ENCODE measurements at places on chromosomes 11 and 22.

DNA sequence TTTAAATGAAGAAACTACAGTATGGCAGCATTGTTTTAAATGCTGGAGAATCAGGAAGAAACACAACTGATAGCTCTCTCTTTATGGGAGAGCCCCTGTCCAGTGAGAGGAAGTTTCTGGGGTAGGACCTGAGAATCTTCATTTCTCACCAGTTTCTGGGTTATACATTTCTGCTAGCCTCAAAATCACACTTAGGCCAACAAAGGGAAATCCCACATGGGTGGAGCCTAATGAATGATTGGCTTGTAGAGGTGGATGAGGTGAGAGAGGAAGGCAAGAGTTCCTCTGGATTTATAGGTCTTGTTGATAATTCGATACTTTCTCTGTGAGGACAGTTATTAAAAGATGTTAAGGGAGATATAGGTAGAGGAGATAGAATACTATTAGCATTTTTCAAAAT lies 1397.3 kb upstream of the TENM4 start:
- DNase-seq = no peak

DNA sequence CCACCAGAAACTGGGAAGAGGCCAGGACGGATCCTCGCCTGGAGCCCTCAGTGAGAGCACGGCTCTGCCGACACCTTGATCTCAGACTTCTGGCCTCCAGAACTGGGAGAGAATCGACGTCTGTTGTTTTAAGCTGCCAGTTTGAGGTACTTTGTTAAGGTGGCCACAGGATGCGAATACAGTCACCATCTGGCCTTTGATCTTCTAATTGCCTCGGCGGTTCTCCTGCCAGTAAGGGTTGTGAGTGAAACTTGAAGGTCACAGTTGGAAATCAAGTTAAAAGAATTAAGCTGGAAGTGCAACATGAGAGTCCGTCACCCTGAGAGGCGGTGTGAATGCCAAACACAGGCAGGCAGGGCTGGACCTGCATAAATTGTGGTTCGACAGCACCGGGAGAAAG lies 27.9 kb downstream of the PARVB start:
- no peak for DNase-seq

GRCh38 chr22:44280665-44281188 lies 32.0 kb downstream of the SHISAL1 start:
- DNase-seq = no peak

DNA sequence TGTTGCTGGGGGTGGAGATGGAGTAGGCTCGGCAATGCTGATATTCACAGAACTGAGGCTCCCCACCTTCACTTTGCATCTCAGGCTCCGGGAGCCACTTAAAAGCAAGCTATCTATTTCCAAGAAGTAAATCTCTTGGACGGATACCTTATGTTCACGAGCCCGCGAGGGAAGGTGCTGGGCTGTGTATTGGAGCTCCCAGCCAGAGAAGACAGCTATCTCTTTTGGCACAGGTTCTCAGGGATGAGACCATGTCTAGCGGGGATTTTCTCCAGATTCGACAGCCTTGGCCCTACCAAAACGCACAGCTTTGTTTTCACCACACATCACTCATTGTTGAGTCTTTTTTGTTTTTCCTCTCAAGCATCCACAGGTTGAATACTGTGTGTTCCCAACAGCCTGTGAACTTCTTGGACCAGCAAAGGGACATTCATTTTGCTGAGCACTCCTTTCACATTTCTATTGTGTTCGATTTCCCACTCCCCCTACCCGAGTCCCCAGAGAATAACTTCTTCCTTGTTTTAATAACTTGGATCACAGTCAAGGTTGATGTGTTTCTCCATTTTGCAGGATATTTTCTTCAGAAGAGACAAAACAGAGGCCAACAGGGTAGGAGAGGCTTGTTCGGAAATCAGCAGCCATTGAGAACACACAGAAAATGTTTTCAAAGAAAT lies 23.3 kb downstream of the WT1 start:
- no peak for DNase-seq

GRCh38 chr22:46970411-46971098 lies 208.1 kb downstream of the TBC1D22A start:
- DNase-seq = no peak

Data from activated naive CD4-positive, alpha-beta T cell (primary cell).